HepG2 (cell line): ENCODE measurements at places on chromosomes 5 and 9.

DNA sequence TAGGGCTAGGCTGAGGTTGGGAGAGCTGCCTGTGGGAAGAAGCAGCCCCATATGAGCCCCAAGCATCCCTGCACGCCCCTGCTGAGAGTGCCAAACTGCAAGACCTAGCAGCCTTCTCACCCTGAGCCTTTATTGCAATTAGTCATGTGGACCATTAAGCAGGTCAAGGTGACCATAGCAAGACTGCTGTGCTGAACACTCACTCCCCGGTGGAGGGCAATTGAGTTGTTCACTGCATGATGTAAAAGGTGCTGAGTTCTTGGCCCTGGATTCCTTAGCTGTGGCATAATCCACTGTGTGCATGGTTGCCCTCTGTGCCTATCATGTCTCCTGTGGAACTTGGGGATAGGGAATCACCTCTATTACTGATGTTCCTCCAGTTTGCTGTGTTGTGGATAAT lies 131.1 kb downstream of the FOXD1 start:
- no peak for DNase-seq

- DNase-seq: no peak
These were observed 9.3 kb upstream of the TNC start for GRCh38 chr9:115127191-115127817.

- DNase-seq: no peak
These were observed 99.0 kb upstream of the SSBP2 start for GRCh38 chr5:81849770-81850367.

GRCh38 chr9:32326146-32326545 lies 58.3 kb upstream of the ACO1 start:
- DNase-seq: no peak

GRCh38 chr5:124620743-124621142 lies 125.7 kb downstream of the ZNF608 start:
- no peak for DNase-seq

- peak; percentile 53 for DNase-seq
These were observed 16.9 kb downstream of the CLTA start for GRCh38 chr9:36207546-36208012.

DNA sequence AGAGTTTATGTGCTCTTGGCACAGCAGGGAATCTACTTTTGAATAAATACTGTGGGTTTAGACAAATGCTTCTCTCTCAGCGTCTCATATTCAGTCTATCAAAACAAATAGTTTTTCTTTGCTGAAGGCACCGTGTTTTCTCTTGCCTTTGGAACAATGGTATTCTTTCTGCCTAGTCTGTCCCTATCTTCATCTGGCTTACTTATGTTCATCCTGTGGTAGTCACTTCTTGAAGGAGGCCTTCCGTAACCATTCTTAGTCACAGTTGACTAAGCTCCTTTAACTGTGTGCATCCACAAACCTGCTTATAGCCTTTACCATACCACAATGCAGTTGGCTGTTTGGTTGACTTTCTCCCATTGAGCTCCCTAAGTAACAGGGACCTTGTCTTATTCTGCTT lies 45.9 kb downstream of the LARP1 start:
- no peak for DNase-seq

- DNase-seq: no peak
These were observed 77.8 kb downstream of the MUSK start for GRCh38 chr9:110746211-110746930.
